ENCODE measurements at places on chromosomes 12 and 14.
A peak's percentile ranks its signal among the peaks of the same experiment; 100 is the strongest.

DNA sequence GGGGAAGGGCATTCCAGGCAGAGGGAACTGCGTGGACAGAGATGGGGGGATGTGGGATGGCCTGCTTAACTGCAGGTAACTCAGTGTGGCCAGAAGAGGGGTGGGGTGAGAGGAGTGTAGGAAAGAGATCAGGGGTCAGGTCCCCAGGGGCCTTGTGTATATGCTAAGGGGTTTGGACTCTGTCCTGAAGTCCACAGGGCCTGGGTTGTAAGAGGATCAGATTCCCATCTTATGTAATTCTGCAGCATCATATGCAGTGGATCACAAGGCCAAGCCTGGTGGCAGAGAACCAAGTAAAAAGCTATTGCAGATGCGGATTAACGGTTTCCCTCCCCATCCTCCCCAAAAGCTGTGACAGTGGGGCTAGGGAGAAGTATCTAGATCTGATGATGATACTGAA, 8.7 kb downstream of the TCTN1 start:
- no peak for DNase-seq

GRCh38 chr12:127063339-127064072, 1203.5 kb upstream of the TMEM132C start:
- no peak for DNase-seq

GRCh38 chr12:24398605-24399004, 449.1 kb upstream of the SOX5 start:
- no peak for DNase-seq

DNA sequence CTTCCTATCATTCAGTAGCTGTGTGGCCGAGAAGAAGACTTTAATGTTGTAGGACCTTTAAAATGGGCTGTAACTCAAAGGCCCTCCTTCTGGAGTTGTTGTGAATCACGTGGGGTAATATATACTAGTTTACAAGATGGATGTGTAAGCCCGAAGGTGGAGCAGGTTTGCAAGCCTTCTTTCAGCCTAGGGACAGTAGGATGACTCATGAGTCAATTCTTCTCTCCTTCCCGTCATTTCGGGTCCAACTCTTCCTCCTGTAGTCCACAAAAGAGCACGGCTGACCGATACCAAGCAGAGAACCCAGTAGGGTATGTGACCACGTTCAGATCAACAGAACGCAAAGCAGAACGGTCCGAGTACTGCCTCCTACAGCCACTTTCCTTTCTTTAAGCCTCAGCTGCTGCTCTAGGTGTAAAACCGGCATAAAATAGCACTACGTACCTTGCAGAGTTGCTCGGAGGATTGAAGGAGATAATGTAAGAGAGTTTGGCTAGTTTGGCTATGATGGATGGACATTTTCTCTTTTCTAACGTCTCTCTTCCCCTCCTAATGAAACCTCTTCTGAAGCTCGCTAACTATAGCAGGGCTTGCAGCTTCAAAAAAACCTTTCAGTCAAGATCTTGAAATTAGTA, 1.3 kb upstream of the RASSF3 start:
- DNase-seq = no peak

DNA sequence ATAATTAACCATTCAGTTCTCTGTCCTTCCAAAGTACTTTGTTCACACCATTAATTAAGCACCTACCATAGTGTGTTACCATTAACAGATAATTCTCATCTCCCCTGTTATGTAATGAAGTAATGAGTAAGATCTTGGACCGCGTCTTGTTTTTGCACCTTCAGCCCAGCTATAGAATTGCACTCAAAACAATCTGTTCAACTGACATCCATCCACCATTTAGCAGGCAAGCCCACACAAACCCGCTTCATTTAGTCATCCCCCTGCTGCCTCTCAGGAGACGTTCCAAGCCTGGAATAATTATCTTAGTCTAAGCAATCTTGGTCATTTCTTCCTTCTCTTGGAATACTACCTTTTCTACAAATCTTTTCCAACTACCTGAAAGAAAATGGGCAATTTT, 74.4 kb downstream of the DUSP16 start:
- peak; percentile 27 for DNase-seq

DNA sequence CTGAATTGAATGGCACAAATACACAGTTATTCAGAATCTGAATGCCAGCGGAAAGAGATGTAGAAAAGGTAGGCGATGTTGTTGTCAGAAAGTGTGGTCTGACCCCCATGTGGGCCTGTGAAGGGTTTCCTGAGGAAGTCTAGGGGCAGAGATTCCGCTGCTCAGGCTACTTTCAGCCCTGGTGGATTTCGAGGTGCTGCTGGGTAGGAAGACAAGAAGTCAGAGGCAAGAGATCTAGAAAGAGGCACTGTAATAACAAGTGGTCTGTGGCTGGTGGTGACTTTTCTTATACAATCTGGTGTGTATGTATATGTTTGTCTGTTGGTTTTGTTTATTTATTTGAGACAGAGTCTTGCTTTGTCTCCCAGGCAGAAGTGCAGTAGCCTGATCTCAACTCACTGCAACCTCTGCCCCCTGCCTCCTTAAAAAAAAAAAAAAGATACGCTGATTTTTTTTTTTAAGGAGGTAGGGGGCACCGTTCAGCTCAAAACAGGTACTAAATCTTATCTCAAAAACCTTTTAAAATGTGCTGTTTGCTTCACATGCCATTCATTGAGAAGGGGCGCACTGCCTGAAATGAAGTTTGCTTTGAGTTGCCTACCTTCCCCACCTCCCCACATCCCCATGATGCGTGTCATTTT, 27.1 kb upstream of the MANSC4 start:
- no peak for DNase-seq

DNA sequence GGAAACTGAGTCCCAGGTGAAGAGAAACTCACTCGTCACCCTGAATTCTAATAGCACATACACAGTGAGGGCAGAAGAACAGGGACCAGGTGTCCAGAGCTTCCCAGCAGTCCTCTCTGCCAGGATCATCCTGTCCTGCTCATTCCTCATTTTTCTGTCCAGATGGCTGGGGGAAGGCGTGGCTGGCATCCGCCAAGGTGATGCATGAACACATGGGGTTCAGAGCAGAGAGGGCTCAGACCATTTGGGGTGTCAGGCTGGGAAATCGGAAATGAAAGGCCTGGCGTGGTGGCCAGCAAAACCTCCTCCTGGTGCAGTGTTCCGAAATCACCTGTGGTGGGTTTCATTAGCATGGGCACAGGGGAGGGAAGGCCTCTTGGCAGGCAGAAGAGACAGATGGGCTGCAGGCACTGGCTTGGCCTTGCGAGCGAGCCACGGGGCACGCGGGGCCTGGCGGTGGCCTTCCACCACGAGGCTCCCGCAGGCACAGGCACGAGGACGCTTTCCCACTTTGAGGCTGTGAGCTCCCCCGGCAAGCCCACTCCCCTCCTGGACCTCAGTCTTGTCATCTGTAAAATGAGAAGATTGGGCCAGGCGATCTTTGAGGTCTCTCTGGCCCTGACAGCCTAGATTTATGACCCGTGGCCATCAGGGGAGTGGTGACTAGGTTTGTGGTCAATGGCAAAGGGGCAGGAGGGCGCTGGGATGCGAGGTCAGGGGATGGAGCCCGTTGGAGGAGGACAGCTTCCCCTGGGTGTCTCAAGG, 68.5 kb downstream of the TSPAN9 start:
- DNase-seq = no peak

DNA sequence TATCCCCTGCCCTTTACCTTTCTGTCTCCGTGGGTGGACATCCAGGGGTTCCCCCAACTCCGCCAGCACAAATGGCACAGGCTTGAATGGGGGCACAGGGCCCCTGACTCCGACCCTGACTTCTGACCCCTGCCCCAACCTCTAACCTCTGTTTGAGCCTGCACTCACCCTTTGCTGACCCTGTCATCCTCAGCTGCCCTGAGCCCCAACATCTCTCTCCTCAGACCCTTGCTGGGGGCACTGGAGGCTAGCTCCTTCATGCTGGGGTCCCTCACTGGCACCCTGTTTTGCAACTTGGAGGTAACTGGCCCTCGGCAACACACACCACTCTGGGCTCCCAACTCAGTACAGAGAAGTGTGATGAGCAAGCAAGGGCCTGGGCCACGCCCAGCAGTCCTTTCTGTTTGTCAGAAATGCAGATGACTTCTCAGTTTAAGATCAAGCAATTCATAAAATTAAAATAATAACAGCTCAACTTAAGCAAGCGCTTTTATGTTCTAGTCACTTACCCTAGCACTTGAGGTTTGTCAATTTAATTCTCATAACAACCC, 2.1 kb downstream of the IFI27 start:
- DNase-seq = no peak

- DNase-seq = no peak
Observed at GRCh38 chr12:123041042-123041531, 60.6 kb downstream of the ARL6IP4 start.

- no peak for DNase-seq
Observed at GRCh38 chr14:34078117-34078743, 127.4 kb upstream of the EGLN3 start.

DNA sequence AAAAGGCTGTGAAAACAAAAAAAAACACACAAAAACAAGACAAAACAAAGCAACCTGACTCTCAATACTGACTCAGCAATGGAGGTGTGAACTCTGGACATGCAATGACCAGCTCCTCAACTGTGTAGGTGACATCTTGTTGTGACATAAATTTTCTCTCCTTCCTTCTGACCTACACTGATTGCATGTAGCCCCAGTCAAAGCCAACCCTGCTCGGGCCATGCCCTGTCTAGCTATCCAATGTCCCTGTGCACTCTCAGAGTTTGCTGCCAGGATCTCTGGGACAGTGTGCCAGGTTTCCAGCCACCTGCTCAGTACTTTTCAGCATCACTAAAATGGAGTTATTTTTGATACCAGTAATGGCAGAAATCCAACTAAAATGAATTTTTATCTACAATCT, 18.9 kb upstream of the CRACR2A start:
- no peak for DNase-seq

DNA sequence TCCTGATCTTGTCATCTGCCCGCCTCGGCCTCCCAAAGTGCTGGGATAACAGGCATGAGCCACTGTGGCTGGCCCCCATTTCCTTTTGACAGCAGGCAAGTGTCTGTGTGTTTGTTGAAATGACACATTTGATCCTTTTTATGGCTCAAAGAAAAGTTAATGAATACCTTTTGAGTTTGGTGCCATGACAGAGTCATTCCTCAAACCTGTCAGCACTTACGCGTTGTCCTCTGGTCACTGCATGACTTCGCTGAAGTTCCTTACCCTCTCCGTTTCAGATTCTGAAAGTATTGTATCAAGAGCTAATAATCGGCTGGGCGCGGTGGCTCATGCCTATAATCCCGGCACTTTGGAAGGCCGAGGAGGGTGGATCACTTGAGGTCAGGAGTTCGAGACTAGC, 32.4 kb downstream of the NEMF start:
- DNase-seq = no peak

GRCh38 chr14:54664961-54665360, 98.0 kb downstream of the SAMD4A start:
- no peak for DNase-seq

DNA sequence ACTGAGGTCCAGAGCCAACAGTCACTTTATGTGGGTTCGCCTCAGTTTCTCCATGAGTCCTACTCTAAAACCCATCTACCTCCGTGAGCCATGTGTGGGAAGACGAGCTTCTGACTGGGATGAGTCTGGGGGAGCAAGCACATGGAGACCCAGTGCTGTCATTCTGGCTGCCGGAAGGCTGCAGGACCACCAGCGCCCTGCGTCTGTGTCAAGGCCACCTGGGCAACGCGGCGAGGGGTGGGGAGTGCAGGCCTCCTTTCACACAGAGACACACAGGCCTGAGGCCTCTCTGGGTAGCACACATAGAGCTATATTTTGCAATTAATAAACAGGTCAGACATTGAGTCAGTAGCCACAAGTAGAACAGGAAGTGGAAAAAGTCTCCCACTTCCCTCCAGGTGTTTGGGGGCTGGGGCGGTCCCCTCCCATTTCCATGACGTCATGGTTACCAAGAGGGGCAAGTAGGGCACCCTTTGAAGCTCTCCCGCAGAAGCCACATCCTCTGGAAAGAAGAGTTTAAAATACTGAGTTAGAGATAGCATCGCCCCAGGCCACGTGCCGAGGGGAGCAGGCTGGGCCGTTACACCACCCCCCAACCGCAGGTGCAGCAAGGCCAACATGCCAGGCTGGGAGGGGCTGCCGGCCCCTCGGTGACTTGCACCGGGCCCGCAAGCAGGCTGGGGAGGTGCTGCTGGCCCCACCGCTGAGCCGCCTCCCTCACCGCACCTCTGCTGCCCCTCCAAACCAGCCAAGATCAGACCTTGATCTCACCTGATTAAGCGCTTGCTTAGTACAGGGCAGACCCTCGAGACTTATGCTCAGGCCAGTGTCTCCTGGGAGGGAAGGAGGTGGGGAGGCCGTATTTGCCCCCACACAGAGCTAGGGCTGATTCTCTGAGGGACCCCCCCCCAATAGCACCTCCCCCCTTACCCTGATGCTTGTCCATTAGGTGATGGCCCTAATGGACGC, 32.7 kb downstream of the DAD1 start:
- no peak for DNase-seq

GRCh38 chr14:102930753-102931579, 8.5 kb downstream of the AMN start:
- no peak for DNase-seq

- DNase-seq = peak; percentile 10
Observed at GRCh38 chr12:45234139-45234865, 18.4 kb downstream of the ANO6 start.

GRCh38 chr12:2276288-2277033, 223.7 kb downstream of the CACNA1C start:
- no peak for DNase-seq

DNA sequence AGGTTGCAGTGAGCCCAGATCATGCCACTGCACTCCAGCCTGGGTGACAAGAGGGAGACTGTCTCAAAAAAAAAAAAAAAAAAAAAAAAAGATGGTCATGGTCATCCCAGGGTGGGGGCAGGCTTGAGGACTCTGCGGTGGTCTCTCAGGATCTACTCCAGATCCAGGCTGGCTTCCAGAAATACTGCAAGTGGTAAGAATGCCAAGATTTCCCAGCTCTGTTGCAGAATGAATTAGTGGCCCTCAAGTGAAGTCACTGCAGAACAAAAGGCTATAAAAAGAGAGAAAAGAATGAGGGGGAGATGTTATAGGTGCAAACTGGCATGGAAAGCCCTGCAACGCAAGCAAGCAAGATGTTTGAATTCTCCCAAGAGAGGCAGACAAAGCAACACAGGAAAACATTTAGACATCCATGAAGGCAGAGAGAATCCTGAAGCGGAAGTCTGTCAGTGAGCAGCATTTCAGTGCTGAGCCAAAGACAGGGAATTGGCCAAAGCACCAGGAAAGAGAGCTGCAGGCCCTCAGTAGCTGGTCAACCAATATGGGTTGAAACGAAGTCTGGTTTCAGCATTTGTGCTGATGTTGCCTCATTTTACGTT, 31.9 kb upstream of the ETFBKMT start:
- DNase-seq = no peak

- DNase-seq = no peak
Observed at GRCh38 chr14:94341656-94342333, 18.7 kb upstream of the SERPINA6 start.

Measured in occipital lobe (tissue), 3 donors.